ENCODE measurements at places on chromosomes 12 and 14. TPM values are rescaled to one million over a fixed set of nuclear protein-coding genes. Genes with fewer than 3 reads are reported as not detected.

DNA sequence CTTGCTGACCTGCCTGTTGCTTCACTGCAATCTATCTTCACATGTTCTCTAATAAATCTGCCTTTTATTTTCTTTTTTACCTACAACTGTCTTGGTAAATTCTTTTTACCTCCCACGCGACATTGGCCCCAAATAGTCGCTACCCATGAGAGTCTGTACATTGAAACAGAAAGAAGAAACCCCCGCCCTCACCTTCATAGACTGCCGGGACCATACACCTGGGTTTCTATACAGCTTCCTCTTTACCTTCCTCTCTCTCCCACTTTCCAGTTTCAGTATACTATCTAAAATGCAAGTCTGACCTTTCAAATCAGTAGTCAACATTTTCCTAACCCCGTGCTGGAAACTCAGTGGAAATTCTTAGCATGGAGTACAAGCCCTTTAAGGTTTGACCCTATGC, 4.8 kb downstream of the SLC8A3 start:
- DNase-seq = no peak

DNA sequence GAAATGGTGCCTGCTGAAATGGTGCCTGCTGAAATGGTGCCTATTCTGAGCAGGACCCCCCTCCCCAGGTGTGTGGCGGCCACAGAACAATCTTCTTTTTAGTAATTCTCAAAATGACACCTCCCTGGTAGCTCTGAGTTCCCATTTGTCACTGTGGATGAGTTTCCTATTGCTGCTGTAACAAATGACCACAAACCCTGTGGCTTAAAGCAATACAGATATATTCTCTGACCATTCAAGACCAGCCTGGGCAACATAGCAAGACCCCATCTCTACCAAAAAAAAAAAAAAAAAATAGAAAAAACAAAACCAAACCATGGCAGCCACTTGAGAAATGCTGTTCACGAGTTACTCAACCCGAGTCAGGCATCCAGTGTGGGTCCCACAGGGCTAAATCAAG, 7.9 kb downstream of the ACADS start:
- DNase-seq = no peak

CFL2 gene
- 77.8 TPM for total RNA-seq

- peak; percentile 23 for DNase-seq
Measured at GRCh38 chr12:113097716-113098440, 37.7 kb downstream of the RASAL1 start.

DNA sequence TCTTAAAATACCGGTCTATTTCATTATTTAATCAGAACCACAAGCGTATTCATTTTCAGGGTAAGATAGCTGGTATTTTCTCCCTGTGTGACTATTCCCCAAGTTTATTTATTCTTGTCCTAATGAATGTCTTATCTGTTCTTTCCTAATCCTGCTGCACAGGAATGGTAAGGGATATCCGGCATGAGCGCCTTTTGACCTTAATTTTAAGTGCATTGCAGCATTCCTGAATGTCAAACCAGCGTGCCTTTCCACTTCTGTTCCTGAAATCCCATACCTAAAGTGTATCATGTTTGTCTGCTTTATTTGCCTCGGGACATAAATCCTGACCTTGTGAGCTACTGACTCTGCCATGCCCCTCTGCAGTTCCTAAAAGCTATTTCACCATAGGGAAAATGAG, 1713.2 kb upstream of the FLRT2 start:
- peak; percentile 94 for DNase-seq
